ENCODE measurements at places on chromosomes 2 and 18.

DNA sequence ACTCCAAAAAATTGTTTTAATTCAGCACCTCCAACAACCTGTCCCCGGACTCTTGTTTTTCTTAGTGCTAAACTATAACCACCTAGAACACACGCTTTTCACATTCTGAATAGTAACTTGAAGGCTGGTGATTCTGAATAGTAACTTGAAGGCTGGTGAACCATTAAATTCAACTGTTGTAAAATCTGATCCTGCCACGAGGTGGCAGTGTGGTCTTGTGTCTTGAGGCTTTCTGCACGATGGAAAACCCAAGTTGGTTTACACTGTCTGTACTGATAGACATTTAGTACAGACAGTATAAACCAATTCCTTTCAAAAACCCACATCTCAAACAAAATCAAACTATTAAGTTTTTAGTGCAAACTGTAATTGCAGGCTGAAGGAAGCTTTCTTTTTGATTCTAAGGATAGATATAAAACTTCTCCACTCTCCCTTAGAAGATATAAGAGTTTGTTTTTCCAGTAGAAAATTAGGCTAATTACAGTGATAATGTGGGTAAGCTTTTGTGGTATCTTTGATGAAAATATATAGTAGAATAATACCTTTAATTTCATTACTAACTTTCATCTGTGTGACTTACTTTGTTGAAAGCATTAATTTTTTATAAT is 57.6 kb downstream of the VAPA start:
- DNase-seq = peak; percentile 51

- no peak for DNase-seq
Observed at GRCh38 chr2:210072922-210073509, 70.6 kb downstream of the RPE start.

- no peak for DNase-seq
Observed at GRCh38 chr2:37894047-37894446, 31.0 kb upstream of the RMDN2 start.

GRCh38 chr2:213228638-213229037 is 55.6 kb upstream of the SPAG16 start:
- DNase-seq = no peak

- DNase-seq = no peak
Observed at GRCh38 chr2:21996339-21996738, 872.6 kb downstream of the TDRD15 start.

GRCh38 chr2:239143858-239144712 is 256.7 kb downstream of the HDAC4 start:
- no peak for DNase-seq

DNA sequence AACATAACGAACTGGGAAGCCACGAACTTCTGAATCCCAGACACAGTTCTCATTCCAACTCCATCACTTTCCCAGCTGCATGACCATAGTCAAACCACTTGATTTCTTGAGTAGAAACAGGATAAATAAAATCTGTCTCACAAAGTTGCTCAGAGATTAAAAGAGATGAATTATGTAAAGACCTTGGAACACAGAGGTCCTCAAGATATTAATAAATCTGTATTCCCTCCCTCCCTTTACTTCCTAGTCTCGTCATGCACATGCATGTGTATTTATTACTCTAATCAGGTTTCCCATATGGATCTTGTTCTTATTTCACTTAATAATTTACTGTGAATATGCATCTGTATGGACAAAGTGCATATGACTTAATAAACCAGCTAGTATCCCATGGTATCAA is 21.1 kb upstream of the CSRNP3 start:
- no peak for DNase-seq

- no peak for DNase-seq
Observed at GRCh38 chr2:168060986-168061750, 186.2 kb downstream of the STK39 start.

DNA sequence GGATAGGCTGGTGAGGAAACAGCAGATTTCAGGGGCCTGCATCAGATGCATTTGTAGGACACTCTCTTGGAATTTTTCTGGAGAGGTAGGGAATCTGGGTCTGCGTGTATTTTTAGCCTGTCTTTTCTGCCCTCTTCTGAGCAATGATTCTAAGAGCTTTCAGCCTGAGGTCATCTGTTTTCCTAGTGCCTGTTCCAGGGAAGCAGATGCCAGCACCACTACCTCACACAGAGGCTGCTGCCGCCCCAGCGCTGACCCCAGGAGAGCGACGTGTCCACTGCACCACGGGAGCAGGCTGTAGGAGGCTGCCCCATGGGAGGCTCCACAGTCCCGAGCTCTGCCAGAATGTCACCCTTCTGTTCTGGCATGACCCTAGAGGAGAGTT is 316.5 kb downstream of the CYP26B1 start:
- no peak for DNase-seq

DNA sequence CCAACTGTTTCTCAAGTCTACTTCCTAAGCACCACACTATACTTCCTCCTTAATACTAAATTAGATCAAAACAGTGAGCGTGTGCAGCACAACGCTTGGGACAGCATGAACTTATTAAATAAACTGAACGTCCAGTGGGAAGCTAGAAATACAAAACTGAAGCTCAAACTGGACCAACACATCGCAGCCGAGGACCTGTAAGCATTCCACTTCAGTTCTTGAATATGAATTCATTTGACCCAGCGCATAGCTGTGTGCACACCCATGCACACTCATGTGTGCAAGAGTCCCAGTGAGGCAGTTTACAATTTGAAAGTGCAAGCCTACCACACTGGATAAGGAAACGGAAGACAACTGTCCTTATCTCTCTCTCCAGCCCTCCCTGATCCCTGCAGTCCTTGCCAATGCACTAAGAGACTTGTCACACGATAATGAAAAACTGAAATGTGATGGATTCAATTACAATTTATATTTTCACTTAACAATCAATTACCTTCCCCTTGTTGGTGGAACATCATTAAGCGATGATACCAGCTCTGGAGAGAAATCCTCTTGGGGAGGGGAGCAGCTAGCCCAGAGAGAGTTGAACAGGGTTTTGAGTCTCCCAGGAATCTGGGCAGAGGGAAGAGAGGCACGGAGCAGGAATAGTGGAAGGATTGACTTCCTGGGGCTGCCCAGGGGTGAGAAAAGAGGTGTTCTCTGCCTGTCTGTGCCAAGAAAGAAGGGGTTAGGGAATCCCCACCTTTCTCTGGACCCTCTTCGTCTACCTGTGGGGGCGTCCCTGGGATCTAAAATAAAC is 186.5 kb upstream of the KLHL29 start:
- DNase-seq = no peak

DNA sequence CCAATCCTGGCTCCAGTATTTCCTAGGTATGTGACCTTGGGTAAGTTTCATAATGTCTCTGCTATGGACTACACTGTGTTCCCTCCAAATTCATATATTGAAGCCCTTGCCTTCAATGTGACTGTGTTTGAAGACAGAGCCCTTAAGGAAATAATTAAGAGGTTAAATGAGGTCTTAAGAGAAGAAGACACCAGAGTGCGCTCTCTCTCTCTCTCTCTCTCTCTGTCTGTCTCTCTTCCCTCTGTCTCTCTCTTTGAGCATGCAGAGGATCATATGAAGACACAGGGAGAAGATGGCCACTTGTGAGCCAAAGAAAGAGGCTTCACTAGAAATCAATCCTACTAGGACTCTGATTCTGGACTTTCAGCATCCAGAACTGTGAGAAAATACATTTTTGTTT is 52.2 kb downstream of the NXPH2 start:
- no peak for DNase-seq

GRCh38 chr2:172539767-172540166 is 16.1 kb upstream of the PDK1 start:
- DNase-seq = no peak

DNA sequence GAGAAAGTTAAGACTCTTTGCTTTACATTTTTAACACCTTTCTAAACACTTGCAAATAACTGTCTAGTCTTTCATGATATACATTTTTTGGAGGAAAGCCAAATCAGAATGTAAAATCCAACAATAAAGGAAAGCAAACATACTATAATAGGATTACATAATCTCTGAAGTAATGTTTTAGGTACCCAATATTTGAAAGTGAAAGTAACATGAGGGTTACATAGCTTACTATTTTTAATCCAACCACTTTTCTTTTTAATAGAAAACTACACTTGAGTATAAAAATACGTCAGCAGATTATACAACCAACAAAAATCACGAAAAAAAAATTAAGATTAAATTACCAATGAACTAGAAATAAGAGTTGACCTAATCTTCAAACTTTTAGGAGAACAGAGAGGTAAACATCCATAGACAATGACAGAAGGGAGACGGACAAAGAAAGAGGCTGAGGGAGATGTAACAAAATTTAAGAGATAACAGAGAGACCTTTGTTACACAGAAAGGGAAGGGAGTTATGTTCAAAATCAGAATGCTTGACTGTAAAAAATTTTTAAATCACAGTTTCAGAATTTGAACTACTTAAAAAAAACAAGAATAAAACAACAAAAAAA is 150.0 kb downstream of the IKZF2 start:
- DNase-seq = no peak

DNA sequence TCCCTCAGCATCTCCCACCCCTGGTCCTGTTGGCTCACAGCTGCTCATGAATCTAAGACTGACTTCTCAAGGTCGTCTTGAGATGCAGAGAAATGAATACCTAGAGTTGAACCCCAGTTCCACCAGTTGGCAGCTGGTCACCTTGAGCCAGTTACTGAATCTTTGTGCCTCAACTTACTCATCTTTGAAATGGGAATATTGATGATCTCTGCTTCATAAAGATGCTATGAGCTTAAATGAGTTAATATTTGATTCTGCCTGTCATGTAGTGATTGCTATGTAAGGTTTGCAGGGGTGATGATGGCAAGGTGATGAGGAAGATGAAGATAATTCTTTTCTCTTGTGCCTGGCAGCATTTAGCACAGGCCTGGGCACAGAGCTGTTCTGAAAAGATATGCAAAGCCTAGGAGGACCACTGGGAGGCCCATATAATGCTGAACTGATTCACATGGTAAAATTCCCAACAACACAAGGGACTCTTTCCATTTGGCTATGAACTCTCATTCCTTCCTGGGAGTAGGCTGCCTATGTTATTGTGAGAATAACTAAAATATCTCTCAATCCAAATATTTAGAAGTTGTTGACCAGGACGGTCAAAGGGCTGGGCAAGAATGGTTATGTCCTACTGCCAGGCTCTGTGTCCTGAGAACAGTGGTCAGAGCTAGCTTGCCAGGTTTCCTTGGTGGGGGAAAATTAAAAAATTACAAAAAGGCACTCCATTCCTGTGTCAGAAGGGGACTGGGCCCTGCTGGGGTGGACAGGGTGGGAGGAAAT is 70.9 kb downstream of the APOB start:
- DNase-seq = no peak

DNA sequence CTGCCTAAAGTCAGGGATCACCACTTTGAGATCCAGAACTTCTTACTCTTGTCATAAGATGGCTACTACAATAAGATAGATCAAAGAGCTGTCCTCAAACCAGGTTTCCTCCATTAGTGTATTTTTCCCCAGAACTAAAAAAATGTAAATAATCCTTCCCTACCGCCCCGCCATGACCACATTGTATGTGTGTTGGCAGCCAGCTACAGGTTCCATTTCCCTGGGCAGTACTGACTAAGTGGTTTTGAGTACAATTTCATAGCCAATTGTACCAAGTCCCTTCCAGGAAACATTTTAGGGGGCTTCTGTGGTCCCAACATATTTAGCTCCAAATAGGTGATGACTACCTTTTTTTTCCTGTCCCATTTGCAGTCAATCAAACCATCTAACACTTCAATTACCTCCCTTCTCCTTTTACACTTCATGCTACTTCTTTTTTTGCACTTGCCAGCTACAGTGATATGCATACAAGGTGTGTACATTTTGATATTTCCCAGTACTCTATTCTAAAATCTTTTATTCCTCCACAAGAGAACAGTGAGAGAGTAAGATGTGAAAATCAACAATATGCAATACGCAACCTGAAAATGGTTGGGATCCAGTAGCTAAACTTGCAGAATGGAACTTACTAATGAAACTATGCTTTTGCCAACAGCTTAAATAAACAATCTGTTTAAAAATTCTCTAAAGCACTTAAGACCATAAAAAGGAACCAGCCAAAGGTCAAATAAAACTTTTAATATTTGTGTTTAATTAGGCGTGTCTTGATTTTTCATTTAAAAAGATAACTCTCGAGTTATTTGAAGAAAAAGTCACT is 3.9 kb downstream of the PUM2 start:
- DNase-seq = no peak

- no peak for DNase-seq
Observed at GRCh38 chr2:105732955-105733607, 11.6 kb upstream of the NCK2 start.

GRCh38 chr2:200757399-200757798 is 54.3 kb upstream of the BZW1 start:
- no peak for DNase-seq

GRCh38 chr2:190425221-190425866 is 17.2 kb downstream of the MFSD6 start:
- no peak for DNase-seq

DNA sequence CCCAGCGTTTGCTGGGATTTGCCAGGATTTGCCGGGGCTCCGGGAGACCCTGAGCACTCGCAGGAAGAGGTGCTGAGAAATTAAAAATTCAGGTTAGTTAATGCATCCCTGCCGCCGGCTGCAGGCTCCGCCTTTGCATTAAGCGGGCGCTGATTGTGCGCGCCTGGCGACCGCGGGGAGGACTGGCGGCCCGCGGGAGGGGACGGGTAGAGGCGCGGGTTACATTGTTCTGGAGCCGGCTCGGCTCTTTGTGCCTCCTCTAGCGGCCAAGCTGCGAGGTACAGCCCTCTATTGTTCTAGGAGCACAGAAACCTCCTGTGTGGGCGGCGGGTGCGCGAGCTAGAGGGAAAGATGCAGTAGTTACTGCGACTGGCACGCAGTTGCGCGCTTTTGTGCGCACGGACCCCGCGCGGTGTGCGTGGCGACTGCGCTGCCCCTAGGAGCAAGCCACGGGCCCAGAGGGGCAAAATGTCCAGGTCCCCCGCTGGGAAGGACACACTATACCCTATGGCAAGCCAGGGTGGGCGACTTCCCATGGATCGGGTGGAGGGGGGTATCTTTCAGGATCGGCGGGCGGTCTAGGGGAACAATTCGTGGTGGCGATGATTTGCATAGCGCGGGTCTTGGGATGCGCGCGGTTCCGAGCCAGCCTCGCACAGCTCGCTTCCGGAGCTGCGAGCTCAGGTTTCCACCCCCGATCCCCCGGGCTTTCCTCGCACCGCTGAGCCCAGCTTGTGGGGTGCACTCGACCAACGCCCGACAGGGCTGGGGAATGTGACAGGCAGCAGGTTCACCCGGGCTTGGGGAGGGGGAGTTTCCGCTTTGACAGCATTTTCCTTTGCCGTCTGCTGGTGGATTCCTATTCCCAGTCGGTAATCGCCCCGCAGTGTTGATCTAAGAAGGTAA is 2.8 kb downstream of the ONECUT2 start:
- peak; percentile 27 for DNase-seq

- DNase-seq = no peak
Observed at GRCh38 chr18:62066102-62066818, 120.6 kb downstream of the PIGN start.
